ENCODE measurements at places on chromosomes 1 and 21.

- no peak for DNase-seq
These were observed 100.1 kb upstream of the SLC45A1 start for GRCh38 chr1:8217809-8218208.

DNA sequence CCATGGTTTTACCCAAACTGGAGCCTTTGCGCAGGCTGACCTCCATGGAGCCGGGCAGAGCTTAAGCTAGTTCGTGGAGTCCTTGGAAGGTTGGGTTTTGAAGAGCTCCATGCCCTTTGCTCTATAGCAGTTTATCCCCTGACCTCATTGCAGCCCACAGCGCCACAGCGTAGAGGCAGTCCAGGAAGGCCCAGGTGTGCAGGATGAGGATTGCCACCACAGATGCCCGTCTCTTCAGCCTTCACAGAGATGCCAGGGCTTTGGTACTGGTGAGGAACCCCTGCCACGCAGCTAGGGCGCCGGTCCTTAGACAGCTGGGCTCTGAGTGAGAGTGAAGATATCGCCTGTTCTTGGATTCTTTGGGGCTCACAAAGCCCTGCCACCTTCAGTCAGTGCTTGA lies 138.6 kb downstream of the PEX14 start:
- DNase-seq, result no peak

DNA sequence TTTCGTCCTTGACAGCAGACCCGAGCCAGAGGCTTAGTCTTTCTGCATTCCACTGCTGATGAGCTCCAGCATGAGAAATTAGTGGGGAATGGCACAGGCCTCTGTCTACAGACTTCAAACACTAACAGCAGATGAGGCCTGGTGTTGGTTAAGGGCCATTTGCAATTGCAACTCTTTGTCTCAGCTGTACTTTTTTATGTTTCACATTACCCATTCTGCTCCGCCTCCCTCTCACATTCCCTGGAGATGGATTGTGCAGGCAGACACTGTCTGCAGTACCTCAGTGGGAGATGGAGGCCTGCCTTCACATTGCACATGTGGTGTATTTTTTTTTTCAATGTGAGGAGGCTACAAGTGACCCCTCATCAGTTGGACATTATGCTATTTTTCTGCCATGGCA lies 370.2 kb downstream of the DUSP10 start:
- no peak for DNase-seq

DNA sequence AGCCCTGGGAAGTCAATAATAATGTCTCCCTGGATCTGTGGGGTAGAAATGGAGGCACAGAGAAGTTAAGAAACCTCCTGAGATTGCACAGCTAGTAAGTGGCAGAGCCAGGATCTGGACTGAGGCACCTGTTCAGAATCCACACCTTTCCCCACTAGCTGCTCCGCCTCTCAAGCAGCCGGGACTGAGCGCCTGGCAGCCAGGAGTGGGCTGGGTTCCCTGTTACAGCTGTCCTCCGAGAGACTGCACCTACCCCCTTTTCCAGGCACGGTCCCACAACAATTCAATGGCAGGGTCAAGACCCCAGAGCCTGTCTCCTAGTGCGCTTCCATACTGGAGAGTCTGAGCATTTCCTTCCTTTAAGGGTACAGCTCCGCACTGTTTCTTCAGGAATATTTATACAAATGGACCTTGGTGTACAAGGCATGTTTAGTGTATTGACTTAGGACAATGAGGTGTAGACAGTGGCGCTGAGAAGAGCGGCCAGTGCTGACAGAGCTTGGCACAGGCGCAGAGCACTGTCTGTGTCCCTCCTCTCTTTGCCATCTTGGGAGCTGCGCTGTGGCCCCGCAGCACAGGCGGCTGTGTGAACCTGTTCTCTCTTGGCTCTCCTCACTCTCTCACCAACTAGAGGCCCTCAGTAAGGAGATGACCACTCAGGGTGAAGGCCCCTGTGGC lies 24.4 kb downstream of the GRHL3 start:
- DNase-seq, result no peak

- DNase-seq, result peak; percentile 15
These were observed 131.1 kb downstream of the HLCS start for GRCh38 chr21:36835383-36835795.
